Immature natural killer cell (primary cell): ENCODE measurements at places on chromosomes 2 and 18. TPM values are rescaled to one million over a fixed set of nuclear protein-coding genes. Genes with fewer than 3 reads are reported as not detected.

GRCh38 chr2:239393941-239394340 is 6.9 kb downstream of the HDAC4 start:
- peaks cover 23% of the 10 kb centered on the region for H3K4me1 ChIP-seq
- peaks cover 2% of the 10 kb centered on the region for H3K27me3 ChIP-seq
- no peak for DNase-seq
- H3K27ac ChIP-seq = no peak overlapping the region

- no peak for DNase-seq
- H3K27ac ChIP-seq = no peak overlapping the region
- no peaks in the 10 kb centered on the region for H3K4me1 ChIP-seq
- H3K36me3 ChIP-seq = no peaks in the 10 kb centered on the region
- H3K4me3 ChIP-seq = no peak overlapping the region
Measured at GRCh38 chr18:36629836-36630235, 199.0 kb downstream of the TPGS2 start.

DNA sequence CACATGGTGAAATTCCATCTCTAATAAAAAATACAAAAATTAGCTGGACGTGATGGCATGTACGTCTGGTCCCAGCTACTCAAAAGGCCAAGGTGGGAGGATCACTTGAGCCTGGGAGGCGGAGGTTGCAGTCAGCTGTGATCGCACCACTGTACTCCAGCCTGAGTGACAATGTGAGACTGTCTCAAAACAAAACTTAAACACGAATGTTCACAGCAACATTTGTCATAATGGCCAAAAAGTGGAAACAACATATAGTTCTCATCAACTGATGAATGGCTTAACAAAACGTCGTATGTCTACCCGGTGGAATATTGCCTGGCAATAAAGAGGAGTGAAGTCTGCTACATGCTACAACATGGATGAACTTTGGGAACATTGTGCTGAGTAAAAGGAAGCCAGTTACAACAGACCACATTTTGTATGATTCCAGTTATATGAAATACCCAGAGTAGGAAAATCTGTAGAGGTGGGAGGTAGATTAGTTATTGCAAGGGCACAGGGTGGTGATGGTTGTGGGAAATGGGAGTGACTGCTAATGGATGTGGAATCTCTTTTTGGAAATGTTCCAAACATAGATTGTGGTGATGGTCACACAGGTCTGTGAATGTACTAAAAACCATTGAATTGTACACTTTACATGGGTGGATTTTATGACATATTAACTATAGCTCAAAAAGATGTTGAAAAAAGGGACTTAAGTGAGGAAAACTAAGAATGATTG is 478.2 kb downstream of the PTPRM start:
- no peaks in the 10 kb centered on the region for H3K4me1 ChIP-seq
- no peak for DNase-seq
- H3K27me3 ChIP-seq = peaks cover 4% of the 10 kb centered on the region
- H3K27ac ChIP-seq = no peak overlapping the region
- no peaks in the 10 kb centered on the region for H3K36me3 ChIP-seq
- no peak overlapping the region for H3K4me3 ChIP-seq

DNA sequence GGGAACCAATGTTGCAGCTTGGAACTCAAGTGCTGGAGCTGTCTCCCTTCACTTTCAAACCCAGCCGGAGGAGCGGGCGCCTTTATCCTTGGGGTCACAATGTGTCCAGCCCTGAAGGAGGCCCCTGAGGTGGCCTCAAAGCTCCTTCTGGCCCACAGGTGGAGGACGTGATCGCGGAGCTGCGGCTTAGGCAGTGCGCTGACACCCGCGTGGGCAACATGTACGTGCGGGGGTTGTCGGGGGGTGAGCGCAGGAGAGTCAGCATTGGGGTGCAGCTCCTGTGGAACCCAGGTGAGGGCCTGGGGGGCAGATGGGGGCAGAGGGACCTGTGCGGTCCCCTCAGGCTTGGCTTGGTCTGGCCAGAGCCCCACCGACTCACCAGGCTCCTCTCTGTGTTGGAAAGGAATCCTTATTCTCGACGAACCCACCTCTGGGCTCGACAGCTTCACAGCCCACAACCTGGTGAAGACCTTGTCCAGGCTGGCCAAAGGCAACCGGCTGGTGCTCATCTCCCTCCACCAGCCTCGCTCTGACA is 13.5 kb downstream of the ABCG8 start:
- peaks cover under 1% of the 10 kb centered on the region for H3K27me3 ChIP-seq
- H3K27ac ChIP-seq = no peak overlapping the region
- no peak overlapping the region for H3K4me3 ChIP-seq
- DNase-seq = no peak

GRCh38 chr2:30847329-30847728 is 40.1 kb upstream of the CAPN13 start:
- no peak overlapping the region for H3K4me3 ChIP-seq
- H3K4me1 ChIP-seq = no peaks in the 10 kb centered on the region
- no peak for DNase-seq
- no peak overlapping the region for H3K27ac ChIP-seq

Gene PKDCC
- not detected for polyA plus RNA-seq

Gene BOK
- 21.4 TPM for polyA plus RNA-seq

Gene ANKRD23
- polyA plus RNA-seq = not detected
